Naive thymus-derived CD4-positive, alpha-beta T cell (primary cell): ENCODE measurements at places on chromosomes 5 and 9. TPM values are rescaled to one million over a fixed set of nuclear protein-coding genes. Genes with fewer than 3 reads are reported as not detected.

Gene EMB
- total RNA-seq = 169 TPM

Gene SARDH
- 9.5 TPM for total RNA-seq

Gene GZMA
- total RNA-seq = 2.0 TPM

Gene PIP5K1B
- total RNA-seq = 0.22 TPM
